Activated CD4-positive, alpha-beta T cell treated with anti-CD3 and anti-CD28 coated beads for 48 hours (primary cell): ENCODE measurements at places on chromosomes 1 and 21.

GRCh38 chr1:47208374-47208850 lies 18.6 kb upstream of the PDZK1IP1 start:
- no peak for DNase-seq

- DNase-seq: no peak
Observed at GRCh38 chr1:211376807-211377470, 50.3 kb downstream of the TRAF5 start.

- no peak for DNase-seq
Observed at GRCh38 chr1:183652547-183653461, at the start of gene APOBEC4. APOBEC4 (minus strand) TSS chr1:183653316; CDS start chr1:183648781, 4,535 bp downstream.

GRCh38 chr1:3355089-3355488 lies 99.4 kb upstream of the ARHGEF16 start:
- DNase-seq: no peak

DNA sequence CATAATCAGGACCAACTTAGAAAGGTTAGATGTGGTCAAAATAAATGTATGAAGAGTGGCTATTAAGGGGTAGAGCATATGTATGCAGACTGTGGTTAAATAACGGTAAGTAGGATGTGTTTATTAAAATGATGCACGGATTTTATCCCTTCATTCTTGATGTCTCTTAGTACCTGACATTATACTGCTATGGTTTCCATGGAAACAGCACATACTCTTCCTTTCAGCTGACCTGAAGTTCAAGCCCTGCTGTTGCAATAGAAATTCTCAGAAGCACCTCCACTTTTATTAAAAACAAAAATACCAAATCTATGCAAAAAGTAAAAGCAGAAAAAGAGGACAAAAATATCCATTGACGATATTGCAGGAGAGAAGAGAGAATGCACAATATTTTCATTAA lies 381.4 kb downstream of the RWDD3 start:
- no peak for DNase-seq
